ENCODE measurements at places on chromosomes 5 and 9. TPM values are rescaled to one million over a fixed set of nuclear protein-coding genes. Genes with fewer than 3 reads are reported as not detected.

SLIT3 gene
- 25.1 TPM for total RNA-seq

OLFML2A gene
- 4.9 TPM for total RNA-seq

SERF1B gene
- total RNA-seq = 24.7 TPM

SLC12A7 gene
- 10.5 TPM for total RNA-seq

DNA sequence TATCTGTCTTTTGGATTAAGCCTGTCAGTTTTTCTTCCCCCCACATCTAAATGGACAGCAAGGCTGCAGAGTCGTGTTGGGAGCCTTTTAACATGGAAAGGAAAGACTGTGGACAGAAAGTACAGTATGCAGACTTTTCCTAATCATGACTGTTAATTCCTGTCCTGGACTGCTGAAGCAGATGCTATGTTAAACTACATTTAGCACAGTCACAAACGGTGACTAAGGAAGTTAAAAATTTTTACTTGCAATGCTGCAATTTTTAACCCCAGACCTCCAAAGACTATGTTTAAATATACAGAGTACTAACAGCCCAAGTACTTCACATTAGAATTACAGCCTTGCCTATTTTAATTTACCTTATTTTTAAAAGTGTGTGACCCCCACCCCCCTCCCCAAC, 51.8 kb downstream of the ELAVL2 start:
- DNase-seq = no peak

GRCh38 chr5:111013011-111013410, 58.5 kb upstream of the TSLP start:
- peak; percentile 29 for DNase-seq

DNA sequence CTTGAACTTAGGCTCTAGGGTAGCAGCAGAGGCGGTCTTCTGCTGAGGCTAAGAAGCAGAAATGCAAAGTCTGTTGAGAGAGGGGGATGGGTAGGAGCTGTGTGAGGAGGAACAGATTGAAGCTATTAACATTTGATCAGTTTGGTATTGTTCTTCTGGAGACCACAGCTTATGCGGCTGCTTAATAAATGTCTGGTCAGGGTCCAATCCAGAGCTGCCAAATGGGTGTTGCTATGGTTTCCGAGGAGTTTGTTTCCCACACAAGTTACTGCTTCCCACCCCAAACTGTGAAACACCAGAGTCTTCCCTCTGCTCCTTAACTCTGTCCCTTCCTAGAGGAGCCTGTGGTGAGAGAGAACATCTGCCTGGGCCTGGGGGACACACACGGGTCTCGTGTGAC, 142.2 kb upstream of the KLF4 start:
- no peak for DNase-seq

- peak; percentile 23 for DNase-seq
Observed at GRCh38 chr9:37215830-37216229, 95.5 kb downstream of the ZCCHC7 start.

GRCh38 chr9:121748074-121748473, 96.6 kb downstream of the DAB2IP start:
- DNase-seq = peak; percentile 24

- DNase-seq = peak; percentile 54
Observed at GRCh38 chr9:73565833-73566465, 414.3 kb downstream of the ANXA1 start.
